Osteoblast (primary cell): ENCODE measurements at places on chromosomes 1 and 21.

- DNase-seq: peak; percentile 79
These were observed 24.9 kb upstream of the GRHL3 start for GRCh38 chr1:24294228-24294672.

DNA sequence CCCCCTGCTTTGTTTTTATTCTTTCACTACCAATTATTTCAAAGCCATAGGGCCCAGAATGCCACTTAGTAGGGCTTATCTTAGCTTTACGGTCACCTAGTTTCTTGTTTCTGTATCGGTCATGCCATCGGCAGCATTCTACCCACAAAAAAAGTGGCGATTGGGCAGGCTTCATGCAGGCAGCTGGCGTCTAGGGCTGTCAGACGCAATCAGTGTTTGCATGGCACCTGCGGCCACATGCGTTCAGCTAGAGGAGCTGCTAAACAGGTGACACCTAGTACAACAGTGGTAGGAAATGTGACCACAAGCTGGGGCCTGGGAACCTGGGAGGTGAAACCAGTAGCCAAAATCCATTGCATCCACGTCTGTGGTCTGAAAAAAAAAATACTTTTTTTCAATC, 262.7 kb downstream of the PBX1 start:
- peak; percentile 22 for DNase-seq

- no peak for DNase-seq
These were observed 178.2 kb upstream of the CAMK1G start for GRCh38 chr1:209405183-209405814.

DNA sequence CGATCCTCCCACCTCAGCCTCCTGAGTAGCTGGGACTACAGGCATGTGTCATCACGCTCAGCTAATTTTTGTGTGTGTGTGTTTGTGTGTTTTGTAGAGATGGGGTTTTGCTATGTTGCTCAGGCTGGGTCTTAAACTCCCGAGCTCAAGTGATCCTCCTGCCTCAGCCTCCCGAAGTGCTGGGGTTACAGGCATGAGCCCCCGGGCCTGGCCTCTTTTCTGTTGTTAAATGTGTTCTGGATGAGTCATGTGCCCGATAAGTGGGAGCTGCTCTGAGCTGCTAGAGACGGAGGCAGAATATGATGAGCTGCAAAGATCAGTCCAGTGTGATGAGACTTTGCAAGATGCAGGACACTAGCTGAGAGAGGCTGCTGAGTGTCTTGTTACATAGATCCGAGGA, 75.5 kb downstream of the VPS13D start:
- peak; percentile 68 for DNase-seq

DNA sequence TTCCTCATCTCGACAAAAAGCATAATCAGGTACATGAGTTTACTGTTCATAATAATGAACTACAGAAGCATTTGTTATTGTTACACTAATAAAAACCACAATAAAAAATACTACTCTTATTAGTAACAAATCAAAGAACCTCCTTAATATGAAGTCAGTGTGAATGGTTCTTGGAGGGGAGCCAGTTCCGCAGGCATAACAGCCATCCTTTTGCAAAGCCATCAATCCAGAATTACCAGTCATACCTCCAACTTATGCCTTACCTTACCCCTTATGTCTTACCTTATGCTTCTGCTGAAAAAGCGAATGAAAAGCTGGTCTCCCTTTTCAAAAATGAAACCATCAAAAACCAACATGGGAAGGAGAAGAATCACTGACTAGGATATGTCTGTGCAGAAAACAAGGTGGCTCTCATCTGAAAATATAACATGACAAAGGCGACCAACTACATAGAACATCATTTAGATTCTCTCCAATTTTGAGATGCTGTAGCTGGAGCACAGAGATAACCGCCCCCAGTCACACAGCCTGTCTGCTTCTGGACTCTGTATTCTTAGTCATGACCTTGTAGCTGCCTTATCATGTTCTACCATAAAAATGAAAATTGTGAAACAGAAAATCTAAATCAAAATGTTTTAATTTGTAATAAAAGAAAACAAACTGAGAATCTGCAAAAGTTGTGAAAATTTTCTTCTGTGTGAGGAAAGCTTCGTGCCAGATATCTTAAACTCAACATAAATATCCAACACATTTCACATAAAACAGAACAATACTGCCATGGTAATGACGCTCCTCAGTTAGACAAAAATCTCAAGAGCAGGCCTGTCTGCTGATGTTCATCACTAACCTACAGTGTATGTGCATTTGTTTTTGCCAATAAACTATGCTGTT, 438.2 kb downstream of the SMYD3 start:
- peak; percentile 23 for DNase-seq

- DNase-seq: no peak
These were observed 6.6 kb downstream of the RSPO1 start for GRCh38 chr1:37628026-37628556.

GRCh38 chr1:172343240-172344160, 77.0 kb upstream of the C1orf105 start:
- peak; percentile 62 for DNase-seq

DNA sequence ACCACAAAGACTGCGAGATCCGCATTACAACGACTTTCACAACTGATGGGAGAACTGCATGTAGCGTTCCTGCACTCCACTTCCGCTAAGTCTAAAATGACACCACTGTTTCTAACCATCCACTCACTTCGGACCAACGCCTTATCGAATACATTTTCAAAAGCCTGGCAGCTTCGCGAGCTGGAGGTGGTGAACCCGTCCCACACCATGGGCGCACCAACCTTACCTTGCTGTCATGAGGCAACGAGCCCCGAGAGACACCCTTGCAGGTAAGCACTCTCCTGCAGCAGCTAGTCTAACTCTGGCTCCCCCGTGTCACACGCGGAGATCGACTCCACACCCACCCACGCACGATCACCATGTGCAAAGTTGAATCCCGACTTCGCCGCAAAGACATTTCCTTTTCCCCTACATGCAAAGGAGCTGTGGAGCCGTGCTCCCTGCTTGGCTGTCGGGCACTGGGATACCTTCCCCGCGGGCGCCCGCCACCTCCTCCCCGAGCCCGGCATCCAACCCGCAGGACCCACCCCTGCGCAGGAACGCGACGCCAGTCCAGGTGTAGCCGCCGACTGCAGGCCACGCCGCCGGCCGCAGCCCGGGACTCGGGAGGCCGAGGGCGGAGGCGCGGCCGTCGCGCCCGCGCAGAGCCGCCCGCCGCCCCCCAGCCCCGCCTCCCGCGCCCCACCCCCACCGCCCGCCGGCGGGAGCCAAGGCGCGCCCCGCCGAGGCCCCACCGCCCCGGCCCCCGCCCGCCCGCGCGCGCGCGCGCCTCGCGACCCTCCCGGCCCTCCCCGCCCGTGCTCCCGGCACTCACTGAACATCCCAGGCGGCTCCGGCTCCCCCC, 629 bp downstream of the TAF5L start:
- peak; percentile 95 for DNase-seq

- no peak for DNase-seq
These were observed 85.9 kb upstream of the EDEM3 start for GRCh38 chr1:184840596-184840995.

DNA sequence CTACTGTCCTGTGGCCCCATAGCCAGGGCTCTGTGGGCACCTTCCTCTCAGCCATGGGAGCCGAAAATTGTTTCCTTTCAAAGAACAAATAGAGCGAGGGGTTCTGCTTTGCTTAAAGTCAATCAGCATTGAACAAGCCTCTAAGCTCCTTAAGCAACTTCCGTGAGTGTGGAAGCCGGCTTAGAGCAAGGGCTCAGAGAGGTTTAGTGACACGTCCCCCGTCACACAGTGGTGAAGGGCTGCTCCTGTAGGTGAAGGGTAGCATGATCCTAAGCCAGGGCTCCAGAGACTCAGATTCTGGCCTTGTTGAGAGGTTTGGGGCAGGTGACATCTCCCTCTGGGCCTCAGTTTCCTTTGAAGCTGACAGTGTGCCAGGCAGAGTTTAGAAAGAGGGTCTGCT, 94.0 kb upstream of the WNT4 start:
- DNase-seq: peak; percentile 75

DNA sequence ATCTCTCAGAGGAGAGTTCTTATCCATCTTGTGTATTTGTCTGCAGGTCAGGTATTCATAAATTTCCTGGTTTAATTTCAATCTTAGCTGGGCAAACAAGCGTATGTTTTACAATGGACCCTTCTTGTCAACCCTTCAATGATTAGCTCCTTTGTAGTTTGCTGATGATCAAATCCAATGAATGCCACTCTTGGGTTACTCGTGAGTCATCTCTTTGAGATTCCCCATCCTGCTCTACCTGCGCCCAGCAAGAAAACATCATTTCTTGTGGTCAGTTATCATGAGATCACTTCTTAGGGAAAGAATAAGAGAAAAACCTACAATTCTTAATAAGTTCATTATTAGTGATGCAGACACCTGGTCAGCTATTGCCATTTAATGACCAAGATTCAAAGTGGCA, 572.3 kb upstream of the PKN2 start:
- DNase-seq: no peak

DNA sequence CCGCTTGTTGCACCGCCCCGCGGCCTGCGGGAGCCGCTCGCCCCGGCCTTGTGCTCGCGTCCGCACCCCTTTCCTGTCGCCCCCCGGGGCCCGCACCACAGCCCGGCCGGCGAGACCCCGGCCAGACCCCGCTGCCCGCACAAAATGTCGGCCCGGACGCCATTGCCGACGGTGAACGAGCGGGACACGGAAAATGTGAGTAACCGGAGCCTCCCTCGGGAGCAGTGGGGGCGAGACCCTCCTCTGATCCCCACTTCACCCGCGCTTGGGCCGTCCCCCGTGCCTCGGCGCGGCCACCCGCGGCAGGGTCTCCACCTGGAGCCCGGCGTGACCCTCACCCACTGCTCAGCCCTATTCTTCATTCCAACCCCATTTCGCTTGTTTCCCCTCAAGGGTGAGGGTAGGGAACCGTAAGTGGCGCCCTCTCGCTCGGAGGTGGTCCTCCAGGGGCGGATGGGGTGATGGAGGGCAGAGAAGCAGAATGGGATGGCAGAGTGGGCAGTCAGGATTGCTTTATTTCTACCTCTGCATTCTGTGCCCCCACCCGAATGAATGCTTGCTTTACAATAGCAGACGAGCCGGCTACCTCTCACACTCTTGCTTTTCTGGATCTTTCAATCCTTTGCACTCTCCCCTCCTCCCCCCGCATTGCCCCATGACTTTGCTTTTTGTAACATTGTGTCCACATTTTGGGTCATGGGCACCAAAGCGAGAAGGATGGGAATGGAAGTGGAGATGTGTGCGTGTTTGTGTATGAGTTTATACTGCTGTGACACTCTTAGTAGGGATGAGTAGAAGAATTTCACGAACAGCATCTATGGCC, 954 bp downstream of the MARK1 start:
- peak; percentile 71 for DNase-seq
